ENCODE measurements at places on chromosomes 3 and 15. TPM values are rescaled to one million over a fixed set of nuclear protein-coding genes. Genes with fewer than 3 reads are reported as not detected.

Gene HYAL1
- polyA plus RNA-seq = 0.10 TPM

- peak; percentile 11 for DNase-seq
These were observed 136.1 kb upstream of the RBMS3 start for GRCh38 chr3:29144807-29145206.

DNA sequence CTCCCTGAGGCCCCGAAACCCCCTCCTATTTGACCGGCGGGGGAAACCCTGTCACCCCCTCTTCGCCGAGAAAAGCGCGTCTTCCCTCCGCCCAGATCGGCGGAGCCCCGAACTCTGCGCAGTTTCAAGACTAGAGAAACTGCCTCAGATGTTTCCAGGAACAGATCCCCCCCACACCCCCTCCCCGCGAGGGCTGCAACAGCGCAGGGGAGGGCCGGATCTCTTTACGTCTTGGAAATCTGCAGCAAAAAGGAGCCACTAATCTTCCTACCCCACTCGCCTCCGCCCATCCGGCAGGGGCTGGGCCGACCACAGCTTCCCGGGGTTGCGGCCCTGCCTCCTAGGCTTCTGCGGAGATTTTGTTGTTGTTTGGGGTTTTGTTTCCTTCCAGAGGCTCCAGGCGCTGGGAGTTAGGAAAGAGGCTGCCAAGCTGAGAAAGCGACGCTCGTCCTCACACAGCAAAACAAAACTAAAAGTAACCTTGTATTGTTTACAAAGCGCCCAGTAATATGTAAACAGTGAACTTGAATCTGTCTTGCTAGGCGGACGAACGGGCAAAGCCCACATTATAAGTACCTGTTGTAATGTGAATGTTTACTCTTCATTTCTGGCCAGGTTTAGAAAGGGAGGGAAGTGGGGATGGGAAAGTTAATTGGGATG lies 2.2 kb downstream of the FOXB1 start:
- DNase-seq = no peak

DNA sequence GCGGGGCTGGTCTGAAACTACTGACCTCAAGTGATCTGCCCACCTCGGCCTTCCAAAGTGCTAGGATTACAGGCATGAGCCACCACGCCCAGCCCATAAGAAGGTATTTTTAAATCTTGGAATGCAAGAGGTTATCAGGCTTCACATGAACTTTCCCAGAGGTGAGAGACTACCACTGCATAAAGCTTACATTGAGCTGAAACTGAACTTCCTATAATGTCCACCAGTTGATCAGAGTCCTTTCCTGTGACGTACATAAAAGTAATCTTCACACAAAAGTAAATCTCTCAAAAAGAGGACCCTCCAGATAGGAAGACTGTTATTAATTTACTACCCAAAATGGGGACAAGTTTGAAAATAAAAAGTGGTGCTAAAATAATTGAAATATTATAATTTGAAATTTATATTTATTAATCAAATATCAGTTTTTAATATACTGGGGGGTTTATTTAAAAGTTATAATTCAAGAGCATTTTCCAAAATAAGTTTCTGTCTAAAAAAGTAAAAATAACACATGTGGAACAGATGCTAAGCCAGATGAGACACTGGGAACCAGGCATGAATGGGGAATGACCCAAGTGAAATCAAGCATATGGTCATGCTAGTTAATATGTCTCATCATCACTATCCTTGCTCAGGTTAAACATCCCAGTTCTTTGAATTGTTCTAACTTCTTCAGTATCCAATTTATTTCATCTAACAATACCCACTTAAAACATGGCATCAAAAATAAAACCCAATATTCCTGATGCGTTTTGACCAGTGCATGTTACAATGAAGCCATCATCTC lies 269.9 kb upstream of the UBE2E2 start:
- no peak for DNase-seq

GRCh38 chr3:9316881-9317361 lies 45.9 kb upstream of the THUMPD3 start:
- peak; percentile 36 for DNase-seq

DNA sequence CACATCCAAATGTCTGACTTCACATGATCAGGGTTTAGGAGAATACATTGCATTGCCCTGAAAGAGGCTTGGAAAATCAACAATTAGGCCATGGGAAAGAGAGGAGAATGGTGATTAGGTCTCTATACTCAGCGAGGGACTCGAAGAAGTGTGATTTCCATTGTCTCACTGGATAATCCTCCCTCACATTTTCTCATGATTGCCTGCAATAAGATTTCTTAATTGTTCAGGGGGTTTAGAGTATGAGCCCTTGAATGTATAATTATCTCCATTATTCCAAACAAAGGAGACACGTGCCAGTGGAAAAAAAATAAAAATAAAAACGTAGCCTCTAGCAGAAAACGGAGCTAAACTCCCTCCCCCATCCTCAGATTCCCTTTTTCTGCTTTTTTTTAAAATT lies 173.2 kb downstream of the TPRG1 start:
- DNase-seq = no peak

Gene SLC12A8
- polyA plus RNA-seq = 8.4 TPM

Gene SPTBN5
- polyA plus RNA-seq = 0.05 TPM

DNA sequence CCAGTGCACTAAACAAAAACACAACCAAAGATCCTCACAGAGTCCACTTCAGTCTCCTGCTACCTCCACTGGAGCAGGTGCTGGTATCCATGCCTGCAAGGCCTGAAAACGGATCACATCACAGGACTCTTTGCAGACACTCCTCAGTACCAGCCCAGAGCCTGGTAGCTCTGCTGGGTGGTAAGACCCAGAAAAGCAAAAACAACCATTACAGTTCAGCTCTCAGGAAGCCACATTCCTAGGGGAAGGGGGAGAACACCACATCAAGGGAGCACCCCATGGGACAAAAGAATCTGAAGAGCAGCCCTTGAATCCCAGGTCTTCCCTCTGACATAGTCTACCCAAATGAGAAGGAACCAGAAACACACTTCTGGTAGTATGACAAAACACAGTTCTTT lies 52.5 kb upstream of the PFN2 start:
- DNase-seq = no peak

DNA sequence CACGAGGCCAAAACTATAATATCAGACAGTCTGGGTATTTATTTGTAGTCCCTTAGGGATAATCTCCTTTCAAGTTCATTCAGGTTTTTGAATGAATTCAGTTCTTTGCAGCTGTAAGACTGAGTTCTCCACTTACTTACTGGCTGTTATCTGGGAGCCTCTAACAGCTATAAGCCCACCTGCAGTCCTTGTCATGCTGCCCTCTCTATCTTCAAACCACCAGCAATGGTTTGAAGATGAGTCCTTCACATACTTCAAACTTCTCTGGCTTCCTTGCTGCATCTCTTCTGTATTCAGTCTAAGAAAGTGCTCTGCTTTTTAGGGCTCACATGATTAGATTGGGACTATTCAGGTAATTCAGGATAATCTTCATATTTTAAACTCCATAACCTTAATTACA lies 154.5 kb upstream of the STT3B start:
- no peak for DNase-seq

GRCh38 chr3:109316162-109316730 lies at the start of gene DPPA2:
Gene DPPA2 (minus strand): TSS chr3:109316517. CDS start chr3:109314542, 1,975 bp downstream.
- no peak for DNase-seq

Gene TAGLN3
- polyA plus RNA-seq = 0.09 TPM

Gene USP4
- polyA plus RNA-seq = 72.7 TPM

Gene MRPS11
- 103 TPM for polyA plus RNA-seq

DNA sequence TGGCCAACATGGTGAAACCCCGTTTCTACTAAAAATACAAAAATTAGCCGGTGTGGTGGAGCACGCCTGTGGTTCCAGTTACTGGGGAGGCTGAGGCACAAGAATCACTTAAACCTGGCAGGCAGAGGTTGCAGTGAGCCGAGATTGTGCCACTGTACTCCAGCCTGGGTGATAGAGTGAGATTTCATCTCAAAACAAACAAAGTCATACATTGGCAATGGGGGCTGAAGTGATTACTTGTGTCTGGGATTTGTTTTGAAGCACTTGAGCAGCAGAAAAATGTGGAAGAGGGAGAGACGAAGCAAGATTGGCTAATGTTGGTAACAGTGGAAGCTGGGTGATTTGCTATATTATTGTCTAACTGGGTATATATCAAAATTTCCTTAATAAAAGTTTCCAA lies 13.4 kb upstream of the TMEM40 start:
- no peak for DNase-seq

- DNase-seq = no peak
These were observed 5.1 kb downstream of the HIGD2B start for GRCh38 chr15:72680931-72681330.

DNA sequence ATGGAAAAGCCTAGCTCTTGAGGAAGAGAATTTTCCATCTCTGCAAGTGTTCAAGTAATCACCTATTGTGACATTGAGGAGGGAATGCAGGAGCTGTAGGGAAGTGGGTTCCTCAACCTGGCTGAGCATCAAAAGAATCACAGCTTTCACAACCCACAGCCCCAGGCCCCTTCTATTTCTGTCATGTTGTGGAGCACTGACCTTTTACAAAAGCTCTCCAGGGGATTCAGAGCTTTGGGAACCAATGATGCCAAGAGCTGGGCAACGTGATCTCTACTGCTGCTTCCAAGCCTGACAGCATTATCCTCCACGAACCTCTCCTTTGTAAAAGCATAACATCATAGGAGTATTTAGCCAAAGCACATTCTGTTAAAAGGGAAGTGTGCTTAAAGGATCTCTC lies 231.1 kb downstream of the ADAMTS9 start:
- no peak for DNase-seq

- DNase-seq = no peak
These were observed 5.1 kb upstream of the KLHL6 start for GRCh38 chr3:183560607-183561006.

- no peak for DNase-seq
These were observed 63.8 kb upstream of the ACP3 start for GRCh38 chr3:132253262-132253878.

- DNase-seq = no peak
These were observed 121.4 kb downstream of the KLF13 start for GRCh38 chr15:31447931-31448634.
